ENCODE measurements at places on chromosomes 13 and 19. TPM values are rescaled to one million over a fixed set of nuclear protein-coding genes. Genes with fewer than 3 reads are reported as not detected.

Gene N4BP2L1
- 1.8 TPM for total RNA-seq

Gene RHPN2
- total RNA-seq, result 0.84 TPM

Gene GRIK5
- total RNA-seq, result 0.32 TPM

Gene HTR2A
- total RNA-seq, result 0.08 TPM

Gene CNN1
- 8.3 TPM for total RNA-seq

Gene FREM2
- total RNA-seq, result 0.40 TPM
